Activated naive CD8-positive, alpha-beta T cell treated with anti-CD3 and anti-CD28 coated beads for 36 hours (primary cell): ENCODE measurements at places on chromosomes 16 and 17. TPM values are rescaled to one million over a fixed set of nuclear protein-coding genes. Genes with fewer than 3 reads are reported as not detected.
A peak's percentile ranks its signal among the peaks of the same experiment; 100 is the strongest.

The TP53TG3D gene
- total RNA-seq: 0.54 TPM

DNA sequence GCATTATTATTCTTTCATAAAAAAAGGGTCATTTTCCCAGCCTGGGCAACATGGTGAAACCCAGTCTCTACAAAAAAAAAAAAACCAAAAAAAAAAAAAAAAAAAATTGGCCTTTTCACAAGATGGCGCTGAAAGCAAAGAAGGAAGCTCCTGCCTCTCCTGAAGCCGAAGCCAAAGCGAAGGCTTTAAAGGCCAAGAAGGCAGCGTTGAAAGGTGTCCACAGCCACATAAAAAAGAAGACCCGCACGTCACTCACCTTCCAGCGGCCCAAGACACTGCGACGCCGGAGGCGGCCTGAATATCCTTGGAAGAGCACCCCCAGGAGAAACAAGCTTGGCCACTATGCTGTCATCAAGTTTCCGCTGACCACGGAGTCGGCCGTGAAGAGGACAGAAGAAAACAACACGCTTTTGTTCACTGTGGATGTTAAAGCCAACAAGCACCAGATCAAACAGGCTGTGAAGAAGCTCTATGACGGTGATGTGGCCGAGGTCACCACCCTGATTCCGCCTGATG is 4.9 kb upstream of the PGAP6 start:
- H3K27ac ChIP-seq: no peak overlapping the region
- H3K27me3 ChIP-seq: no peaks in the 10 kb centered on the region
- DNase-seq: no peak
- no peaks in the 10 kb centered on the region for H3K36me3 ChIP-seq
- H3K4me1 ChIP-seq: peaks cover 15% of the 10 kb centered on the region

The KRTAP9-2 gene
- total RNA-seq: not detected

GRCh38 chr17:1626333-1626732 is 2.3 kb downstream of the SLC43A2 start:
- H3K27ac ChIP-seq: no peak overlapping the region
- no peak for DNase-seq
- no peaks in the 10 kb centered on the region for H3K36me3 ChIP-seq
- no peak overlapping the region for H3K4me3 ChIP-seq
- H3K27me3 ChIP-seq: peaks cover 10% of the 10 kb centered on the region
- peaks cover 15% of the 10 kb centered on the region for H3K4me1 ChIP-seq

- no peak overlapping the region for H3K27ac ChIP-seq
- no peaks in the 10 kb centered on the region for H3K36me3 ChIP-seq
- no peak overlapping the region for H3K4me3 ChIP-seq
- DNase-seq: no peak
- no peaks in the 10 kb centered on the region for H3K27me3 ChIP-seq
Observed at GRCh38 chr16:65855171-65856145, 511.0 kb upstream of the CDH5 start.

The KRTAP9-8 gene
- not detected for total RNA-seq

DNA sequence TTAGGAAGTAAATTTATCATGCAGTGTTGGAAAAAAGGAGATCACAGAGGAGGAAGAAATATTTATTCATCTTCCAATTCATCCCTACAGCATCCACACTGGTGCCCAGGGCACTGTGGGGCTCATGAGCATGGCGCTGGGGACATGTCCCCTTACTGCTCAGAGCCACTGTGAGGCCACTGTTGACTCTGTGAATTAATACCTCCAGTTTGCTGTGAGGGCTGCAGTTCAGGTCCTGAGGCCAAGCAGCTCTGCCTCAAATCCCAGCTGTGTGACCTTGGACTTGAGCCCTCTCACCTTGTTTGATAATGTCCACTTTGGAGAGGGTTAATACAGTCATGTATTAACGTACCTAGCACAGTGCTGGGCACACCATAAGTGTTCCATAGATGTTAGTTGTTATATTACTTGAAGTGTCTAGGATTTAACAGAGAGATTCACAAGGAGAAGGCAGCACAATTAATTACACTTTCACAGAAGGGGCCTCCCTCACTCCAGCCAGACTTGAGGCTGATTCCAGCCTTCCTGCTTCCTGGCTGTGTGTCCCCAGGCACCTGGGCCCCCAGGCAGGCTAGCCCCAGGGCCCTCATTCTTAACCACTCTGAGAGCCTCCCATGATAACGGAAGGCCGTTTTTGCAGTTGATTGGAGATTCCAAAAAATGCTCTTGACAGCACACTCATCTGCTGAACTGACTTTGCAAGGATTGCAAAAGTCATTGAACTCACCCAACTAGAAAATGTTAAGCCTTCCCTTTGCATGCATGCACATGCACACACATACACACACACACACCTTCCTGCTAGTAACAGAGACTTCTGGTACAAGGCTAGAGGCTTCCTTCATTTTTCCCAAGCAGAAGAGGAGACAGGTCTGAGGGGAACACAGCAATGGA is 29.4 kb downstream of the KATNIP start:
- H3K27me3 ChIP-seq: no peaks in the 10 kb centered on the region
- peak overlapping the region; percentile 42 for H3K27ac ChIP-seq
- no peak overlapping the region for H3K4me3 ChIP-seq
- H3K4me1 ChIP-seq: peaks cover 12% of the 10 kb centered on the region

- no peak overlapping the region for H3K4me3 ChIP-seq
- DNase-seq: peak; percentile 20
- H3K27ac ChIP-seq: no peak overlapping the region
- H3K27me3 ChIP-seq: peaks cover 1% of the 10 kb centered on the region
- H3K4me1 ChIP-seq: no peaks in the 10 kb centered on the region
Observed at GRCh38 chr17:6269478-6269877, 165.4 kb downstream of the AIPL1 start.

- no peaks in the 10 kb centered on the region for H3K36me3 ChIP-seq
- no peak overlapping the region for H3K4me3 ChIP-seq
- no peak for DNase-seq
- no peak overlapping the region for H3K27ac ChIP-seq
Observed at GRCh38 chr17:81082177-81083073, 47.5 kb downstream of the BAIAP2 start.

DNA sequence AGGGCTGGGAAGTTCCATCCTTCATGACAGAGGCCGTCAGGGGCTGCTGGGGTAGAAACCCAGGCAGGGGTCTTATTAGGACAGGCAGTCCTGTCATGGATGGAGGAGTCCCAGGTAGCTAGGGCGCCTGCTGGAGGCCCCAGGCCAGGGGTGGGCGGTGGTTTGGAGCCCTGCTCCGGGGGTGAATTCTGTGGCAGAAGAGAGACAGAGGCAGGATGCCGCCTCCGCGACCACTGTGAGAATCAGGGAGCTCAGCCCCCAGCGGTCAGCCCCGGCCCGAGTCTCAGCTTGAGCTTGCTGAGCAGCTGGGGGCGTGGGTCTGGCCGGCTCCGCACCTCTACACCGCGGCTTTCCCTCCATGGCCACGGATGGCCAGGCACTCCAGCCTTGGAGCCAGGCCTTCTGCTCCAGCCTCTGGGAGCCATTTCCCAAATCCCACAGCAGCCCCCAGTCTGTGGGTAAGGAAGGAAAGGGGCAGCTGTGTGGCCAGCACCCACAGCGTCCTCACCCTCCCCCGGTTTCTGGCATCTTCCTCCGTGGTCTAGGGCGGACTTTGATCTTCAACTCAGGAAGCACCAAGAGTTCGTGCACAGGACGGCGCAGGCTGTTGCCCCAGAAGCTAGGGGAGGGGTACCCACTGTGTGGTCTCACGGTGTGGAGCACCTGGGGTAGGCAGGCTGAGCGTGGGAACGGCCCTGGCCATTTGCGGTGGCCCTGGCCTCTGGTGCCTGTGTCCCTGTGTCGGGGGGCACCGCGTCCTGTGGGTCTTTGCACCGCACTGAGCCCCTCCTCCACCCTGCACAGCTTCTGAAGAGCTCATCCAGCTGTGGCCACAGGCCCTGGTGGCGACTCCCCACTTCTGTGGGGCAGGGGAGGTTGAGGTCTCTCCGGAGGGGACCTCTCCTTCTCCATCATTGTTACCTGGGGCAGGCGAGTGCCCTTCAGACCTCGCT is 14.1 kb downstream of the CD7 start:
- DNase-seq: no peak
- no peaks in the 10 kb centered on the region for H3K27me3 ChIP-seq
- peaks cover 3% of the 10 kb centered on the region for H3K36me3 ChIP-seq
- H3K27ac ChIP-seq: peak overlapping the region; percentile 89
- H3K4me1 ChIP-seq: peaks cover 72% of the 10 kb centered on the region

The EXOC3L1 gene
- not detected for total RNA-seq

DNA sequence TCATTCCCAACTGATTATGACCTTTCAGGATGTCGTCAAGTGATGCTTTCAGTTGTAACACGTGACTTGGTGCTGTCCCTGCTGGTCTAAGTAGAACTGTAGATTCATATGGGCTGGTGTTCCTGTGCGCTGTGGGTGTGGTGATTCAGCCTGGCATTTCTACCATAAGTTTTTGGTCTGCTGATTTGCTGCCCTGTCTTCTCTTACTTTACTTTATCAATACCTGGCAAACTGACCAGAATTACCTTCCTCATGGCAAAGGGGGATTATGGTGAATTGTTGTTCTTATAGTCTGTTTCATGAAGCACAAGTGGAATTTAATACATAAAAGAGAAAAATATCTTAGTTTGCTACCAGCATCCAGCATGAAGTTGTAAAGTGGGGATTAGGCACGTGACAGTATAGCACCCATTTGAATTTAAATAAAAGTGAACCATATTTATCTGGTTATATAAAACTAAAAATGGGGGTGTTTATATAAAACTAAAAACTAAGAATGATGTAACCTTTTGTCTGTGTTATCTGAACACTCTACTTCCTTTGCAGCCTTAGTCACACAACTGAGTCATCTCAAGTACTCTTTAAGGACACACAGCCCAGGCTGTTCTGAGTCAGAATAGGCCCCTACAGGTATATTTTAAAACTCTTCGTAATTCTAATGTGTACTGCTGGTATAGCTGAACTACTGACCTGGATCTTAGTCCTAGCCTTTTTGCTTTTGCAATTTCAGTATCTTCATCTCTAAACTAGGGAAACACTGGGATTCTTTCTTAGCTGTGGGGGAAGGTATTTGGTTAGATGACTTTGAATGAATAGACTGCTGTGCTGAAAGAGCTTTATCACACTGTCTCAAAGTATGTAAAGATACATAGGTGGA is 28.3 kb downstream of the TTC19 start:
- H3K27me3 ChIP-seq: no peaks in the 10 kb centered on the region
- H3K4me1 ChIP-seq: peaks cover 36% of the 10 kb centered on the region
- H3K4me3 ChIP-seq: peak overlapping the region; percentile 67
- H3K36me3 ChIP-seq: peaks cover 66% of the 10 kb centered on the region
- peak; percentile 58 for DNase-seq

DNA sequence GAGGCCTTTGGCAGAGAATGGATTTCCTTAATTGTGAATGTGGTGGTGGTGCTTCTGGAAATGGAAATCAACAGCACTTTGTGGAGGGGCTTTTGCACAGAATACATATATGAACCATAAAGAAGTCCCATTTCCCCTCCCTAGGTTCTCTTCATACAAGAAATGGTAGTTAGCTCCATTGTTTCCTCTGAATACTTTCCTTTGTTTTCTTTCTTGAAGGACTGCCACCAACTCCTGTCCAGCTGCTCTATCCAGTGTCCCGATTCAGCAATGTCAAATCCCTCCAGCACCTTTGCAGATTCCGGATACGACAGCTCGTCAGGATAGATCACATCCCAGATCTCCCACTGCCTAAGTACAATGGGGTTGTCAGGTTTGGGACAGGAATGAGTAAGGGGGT is 33.2 kb upstream of the ARHGAP23 start:
- H3K36me3 ChIP-seq: peaks cover 4% of the 10 kb centered on the region
- no peak overlapping the region for H3K27ac ChIP-seq
- no peak overlapping the region for H3K4me3 ChIP-seq
- H3K27me3 ChIP-seq: no peaks in the 10 kb centered on the region
- DNase-seq: no peak
